ENCODE measurements at places on chromosomes 16 and 17.

DNA sequence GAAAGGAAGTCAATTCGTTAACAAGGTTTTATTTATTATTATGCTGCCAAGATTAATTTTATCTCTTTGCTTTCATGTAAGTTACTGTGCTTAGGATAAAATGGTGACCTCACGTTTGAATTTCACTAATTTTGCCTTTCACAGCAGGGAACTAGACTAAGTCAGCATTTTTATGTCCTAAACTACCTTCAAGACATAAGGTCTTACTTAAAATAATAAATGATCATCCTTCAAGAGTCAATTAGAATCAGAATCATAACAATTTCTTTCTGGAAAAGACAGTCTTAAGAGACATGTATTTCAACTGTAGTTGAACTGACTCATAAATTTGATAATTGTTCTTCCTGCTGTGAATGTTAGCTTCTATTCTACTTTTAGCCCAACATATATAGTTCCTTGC is 893.8 kb downstream of the KCNJ2 start:
- no peak for DNase-seq

DNA sequence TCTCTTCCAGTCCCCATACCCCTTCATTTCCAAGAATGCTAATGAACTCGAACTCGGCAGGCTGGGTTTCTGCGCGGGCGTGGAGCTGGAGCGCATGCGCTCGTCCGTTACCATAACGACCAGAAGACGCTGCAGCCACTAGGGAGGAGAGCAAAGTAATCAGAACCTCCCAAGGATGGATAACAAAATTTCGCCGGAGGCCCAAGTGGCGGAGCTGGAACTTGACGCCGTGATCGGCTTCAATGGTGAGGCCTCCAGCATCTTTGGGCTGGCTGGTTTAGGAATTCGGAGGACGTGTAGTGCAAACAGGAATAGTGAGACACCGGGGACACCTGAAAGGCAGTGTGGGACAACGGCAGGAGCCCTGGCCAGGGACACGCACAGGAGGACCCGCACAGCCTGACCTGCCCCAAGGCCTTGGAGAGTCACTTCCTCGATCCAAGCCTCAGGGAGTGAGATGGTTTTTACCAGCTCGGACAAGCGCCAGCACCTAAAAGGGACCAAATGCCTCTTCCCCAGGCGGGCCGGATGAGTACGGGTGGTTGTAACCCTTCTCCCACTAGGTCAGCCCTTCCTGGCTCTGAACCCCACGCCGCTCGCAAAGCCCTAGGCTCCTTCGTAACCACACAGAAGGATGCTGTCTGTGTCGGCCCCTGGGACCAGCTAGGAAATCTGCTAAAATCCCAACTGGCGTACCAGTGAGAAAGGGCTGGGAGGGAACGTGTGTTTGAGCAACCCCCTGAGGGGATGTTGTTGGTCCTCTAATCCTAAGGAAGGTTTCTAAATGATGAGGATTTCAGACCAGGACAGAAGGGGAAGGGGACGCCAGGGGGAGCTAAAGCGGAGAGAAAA is at the start of gene CFAP52:
CFAP52 (plus strand) TSS at position 122 of the 852 bp plus-strand sequence; CDS start at position 176, 54 bp downstream.
- DNase-seq = no peak

- DNase-seq = no peak
Measured at GRCh38 chr17:42233994-42234393, 39.7 kb upstream of the GHDC start.

DNA sequence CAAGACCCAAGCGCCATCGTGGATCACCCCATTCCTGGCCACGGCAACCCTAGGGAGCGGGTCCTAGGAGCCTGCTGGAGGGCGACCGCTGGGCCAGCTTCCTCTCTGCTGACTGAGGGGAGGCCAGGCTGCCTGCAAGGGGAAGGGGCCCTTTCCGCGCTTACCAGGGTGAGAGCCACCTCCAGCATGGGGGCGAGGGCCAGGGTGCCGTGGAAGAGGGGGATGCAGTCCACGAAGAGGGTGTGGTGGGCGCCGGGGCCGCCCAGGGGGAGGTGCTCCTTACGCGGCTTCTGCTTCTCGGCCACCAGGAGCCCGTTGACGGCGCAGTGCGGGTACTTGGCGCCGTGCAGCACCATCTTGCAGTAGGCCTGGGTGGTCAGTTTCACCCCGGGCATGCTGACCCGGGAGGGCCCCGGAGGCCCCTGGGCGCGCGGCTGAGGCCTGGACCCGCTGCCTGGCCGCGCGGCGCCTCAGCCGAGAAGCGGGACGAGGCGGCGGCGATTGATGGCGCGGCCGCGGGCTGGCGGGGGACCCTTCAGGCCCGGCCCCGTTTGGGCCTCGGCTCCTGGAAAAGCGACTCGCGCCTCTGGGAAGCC is 345 bp downstream of the EMC8 start:
- no peak for DNase-seq

- no peak for DNase-seq
Measured at GRCh38 chr16:80984124-80984892, 22.4 kb downstream of the CMC2 start.

- no peak for DNase-seq
Measured at GRCh38 chr16:73428121-73428520, 380.2 kb upstream of the ZFHX3 start.

- DNase-seq = peak; percentile 20
Measured at GRCh38 chr16:17219991-17220390, 250.8 kb downstream of the XYLT1 start.

GRCh38 chr16:125011-125410 is 13.5 kb downstream of the NPRL3 start:
- DNase-seq = no peak

DNA sequence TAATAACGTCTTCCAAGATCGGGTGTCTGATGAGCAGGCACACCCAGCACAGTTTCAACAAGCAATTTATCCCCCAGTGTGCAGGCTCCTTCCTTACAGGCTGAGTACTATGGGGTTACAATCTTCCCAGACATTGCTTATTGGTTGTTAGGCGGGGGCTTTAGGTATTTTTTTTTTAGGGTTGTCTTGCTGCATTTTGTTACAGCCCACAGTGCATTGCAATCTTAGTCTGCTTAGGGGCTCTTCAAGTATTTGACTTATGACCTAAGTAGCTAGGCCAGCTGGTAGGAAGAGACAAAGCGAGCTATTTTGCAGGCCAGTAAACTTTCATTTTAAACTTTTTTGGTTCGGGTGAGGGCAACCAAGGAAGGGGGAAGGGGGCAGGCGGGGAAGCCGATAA is 5.8 kb downstream of the PLD6 start:
- no peak for DNase-seq

GRCh38 chr17:55769625-55770000 is 18.8 kb downstream of the PCTP start:
- DNase-seq = no peak

DNA sequence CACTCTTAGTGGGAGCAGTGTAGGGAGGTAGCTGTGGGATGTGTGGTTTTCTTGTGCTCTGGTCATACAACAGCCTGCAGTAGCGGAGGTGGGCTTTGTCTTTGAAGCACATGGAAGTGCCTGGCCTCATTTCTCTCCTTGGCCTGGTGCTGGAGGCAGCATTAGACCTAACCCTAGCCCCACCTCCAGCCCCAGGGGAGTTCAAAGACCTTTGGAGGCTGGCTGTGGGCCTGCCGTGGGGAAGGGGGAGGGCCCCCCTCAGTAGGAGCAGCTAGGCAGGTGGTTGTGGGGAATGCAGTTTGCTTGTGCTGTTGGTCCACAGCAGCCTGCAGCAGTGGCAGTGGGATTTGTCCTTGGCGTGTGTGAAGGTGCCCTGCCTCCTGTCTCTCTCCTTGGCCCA is 91.7 kb downstream of the BCAS3 start:
- DNase-seq = no peak

DNA sequence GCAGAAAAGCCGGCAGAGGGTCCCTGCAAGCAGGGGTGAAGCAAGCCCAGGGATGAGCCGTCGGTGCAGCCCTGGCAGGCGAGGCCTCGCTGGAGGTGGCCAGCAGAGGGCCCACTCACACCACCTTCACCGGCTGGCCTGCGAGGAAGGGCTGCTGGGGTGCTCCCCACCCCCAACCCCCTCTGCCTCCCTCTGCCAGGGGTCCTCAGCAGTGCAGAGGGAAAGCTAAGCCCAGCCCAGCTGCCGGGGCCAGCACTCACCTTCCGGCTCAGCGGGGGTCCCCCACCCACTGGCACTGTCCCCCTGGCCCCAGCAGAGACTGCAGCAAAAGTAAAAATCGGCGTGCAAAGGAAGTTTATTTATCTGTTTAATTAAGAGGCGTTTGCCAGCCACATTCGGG is 113.4 kb downstream of the ENGASE start:
- DNase-seq = no peak

- no peak for DNase-seq
Measured at GRCh38 chr17:39808409-39808997, 55.6 kb downstream of the IKZF3 start.

DNA sequence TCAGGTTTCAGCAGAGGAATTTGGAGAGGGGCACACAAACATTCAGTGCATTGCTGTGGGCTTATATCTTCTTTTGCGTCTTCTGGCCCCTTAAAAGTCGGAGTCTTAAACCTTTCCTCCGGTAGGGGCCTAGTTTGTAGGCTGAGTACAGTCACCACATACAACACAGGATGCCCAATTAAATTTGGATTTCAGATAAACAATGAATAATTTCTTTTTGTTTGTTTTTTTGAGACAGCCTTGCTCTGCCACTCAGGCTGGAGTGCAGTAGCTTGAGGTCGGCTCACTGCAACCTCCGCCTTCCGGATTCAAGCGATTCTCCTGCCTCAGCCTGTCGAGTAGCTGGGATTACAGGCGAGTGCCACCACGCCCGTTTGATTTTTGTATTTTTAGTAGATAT is 26.7 kb upstream of the ADORA2B start:
- DNase-seq = no peak
